ENCODE measurements at places on chromosomes 7 and 10.

- DNase-seq, result no peak
Observed at GRCh38 chr7:21960922-21961321, 15.2 kb upstream of the CDCA7L start.

DNA sequence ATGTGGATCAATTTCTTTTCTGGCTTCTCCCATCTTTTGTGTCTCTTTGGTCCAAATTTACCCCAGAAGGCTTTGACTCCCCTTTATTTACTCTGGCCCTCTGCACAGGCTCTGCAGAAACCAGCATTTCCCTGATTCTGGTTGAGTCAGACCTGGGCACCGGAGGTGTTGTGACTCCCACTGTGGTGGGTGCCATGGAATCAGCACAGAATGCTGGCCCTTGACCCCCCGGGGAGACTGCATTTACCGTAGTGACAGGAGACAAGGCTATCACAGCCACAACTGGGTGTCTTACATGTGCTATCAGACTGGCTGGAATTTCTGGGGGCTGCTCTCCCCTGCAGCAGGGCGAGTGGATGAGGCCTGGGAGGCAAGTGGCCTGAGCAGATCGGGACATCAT lies 37.6 kb downstream of the PLXDC2 start:
- no peak for DNase-seq

DNA sequence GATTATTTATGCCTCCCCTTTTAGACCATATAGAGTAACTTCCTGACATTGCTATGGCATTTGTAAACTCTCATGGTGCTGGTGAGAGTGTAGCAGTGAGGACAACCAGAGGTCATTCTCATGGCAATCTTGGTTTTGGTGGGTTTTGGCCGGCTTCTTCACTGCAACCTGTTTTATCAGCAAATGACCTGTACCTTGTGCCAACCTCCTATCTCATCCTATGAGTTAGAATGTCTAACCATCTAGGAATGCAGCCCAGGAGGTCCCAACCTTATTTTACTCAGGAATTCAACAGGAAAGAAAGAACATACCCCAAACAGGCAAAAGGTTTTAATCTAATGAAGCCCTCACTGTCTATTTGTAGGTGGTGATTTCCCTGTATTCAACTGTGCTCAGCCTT lies 205.4 kb upstream of the YAE1 start:
- DNase-seq, result no peak

DNA sequence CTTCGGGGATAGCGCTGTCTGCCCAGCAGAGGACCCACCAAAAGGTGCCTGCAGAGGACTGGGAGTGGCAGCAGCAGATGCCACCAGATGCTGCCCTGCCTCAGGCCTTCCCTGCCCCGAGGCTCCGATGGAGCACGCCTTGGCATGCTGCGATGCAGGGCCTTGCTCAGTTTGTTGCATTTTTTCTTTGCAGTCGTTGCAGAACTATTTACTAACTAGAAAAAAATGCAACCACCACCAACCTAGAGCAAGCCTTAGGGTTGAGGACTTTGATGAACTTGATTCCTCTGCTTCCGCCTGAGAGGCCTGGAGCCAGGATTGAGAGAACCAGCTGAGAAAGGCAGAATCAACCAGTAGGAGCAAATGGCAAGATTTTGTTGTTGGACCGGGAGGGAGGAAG lies 585.6 kb upstream of the MKI67 start:
- DNase-seq, result no peak

GRCh38 chr10:11073410-11073809 lies 55.7 kb downstream of the CELF2 start:
- DNase-seq, result no peak

DNA sequence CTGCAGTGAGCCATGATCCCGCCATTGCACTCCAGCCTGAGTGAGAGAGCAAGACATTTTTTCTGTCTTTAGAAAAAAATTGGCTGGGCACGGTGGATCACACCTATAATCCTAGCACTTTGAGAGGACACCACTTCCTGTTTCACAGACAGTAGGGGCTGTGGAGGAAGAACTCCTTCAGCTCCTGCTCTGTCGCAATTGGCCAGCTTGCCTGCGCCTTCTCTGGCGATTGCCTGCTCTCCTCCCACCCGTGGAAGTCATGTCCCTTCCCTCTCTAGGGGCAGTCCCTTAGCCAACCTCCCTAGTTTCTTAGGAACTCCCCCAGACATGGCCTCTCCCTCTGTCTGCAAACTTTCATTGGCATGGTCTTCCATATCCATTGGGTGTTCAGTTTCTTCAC lies 8.7 kb downstream of the PDSS1 start:
- no peak for DNase-seq

GRCh38 chr7:17095931-17096330 lies 202.5 kb upstream of the AHR start:
- DNase-seq, result no peak

DNA sequence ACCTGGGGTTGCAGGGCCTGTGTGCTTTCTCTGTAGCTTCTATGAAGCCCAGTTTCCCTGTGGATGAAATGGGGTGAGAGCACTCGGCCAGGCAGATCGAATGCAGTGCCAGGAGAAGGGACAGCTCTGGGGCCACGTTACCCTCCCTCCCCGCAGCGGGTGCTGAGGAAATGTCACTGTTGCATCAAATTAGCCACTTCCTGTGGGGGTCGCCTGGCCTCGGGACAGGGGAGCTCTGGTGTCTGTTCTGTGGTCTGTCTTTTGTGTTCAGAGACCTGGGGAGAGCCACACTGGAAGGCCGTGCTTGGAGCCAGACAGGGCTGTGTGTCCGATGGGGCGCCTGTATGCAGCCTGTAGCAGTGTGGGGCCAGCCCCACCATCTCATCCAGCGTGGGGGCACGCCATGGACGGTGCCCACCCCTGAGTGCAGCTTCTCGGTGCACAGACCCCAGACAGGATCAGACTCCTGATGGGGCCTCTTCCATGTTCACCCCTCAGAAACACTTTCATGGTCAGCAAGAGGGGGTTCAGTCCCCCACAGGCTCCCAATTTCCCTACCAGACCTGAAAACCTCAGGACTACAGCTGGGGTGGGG lies 13.6 kb downstream of the TTYH3 start:
- no peak for DNase-seq

DNA sequence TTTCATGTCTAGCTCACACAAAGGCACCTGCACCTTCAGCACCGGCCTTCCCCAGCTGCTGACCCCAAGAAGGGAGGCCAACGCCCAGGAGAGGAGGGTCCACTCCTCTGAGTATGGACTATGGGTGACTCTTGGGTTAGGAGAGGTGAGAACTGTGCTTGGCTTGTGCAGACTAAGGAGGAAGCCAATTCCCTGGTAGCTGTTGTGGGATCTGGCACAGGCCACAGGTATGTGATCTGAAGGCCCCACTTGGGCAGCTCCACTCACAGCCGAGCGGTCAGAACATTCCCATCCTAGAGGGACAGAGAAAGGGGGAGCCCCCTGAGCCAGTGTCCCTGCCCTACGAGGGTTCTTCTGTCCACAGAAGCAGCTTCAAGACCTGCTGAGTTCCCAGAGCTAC lies 52.8 kb upstream of the FIGNL1 start:
- no peak for DNase-seq

GRCh38 chr10:133441780-133442179 lies 12.0 kb upstream of the SCART1 start:
- DNase-seq, result no peak

DNA sequence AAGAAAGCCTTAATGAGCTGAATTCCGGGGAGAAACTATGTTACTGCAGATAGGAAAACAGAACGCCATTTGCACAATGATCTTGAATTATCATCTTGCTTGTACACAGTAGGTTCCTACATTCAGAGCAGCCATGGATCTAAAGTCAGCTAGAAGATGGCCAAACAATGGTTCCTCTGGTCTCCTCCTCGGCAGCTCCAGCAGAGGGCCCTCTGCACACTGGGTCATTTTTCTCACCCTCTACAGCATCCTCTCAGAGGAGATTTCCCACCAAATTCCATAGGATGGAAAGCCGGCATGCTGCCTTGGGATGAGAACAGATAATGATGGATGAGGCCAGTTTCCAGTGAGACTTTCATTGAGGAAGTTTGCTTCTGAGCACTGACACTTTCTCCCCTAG lies 308.5 kb upstream of the NFE2L3 start:
- DNase-seq, result no peak

DNA sequence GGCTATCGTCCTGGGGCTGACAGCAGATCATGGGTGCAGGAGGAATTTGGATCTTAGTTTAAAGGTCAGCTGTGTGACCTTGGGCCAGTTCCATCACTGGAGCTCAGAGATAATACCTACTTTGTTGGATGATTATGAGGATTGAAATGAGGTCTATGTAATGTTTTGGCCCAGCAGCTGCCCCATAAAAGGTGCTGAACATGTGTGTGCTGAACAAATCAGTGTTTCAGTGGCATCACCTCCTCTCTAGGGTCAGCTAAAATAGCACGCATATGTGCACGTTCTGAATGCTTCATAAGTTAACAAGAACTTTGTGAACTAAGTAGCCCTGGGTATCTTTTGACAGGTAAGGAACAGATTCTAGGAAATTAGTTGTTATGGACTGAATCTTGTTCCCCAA lies 84.8 kb upstream of the LRRC18 start:
- DNase-seq, result no peak

DNA sequence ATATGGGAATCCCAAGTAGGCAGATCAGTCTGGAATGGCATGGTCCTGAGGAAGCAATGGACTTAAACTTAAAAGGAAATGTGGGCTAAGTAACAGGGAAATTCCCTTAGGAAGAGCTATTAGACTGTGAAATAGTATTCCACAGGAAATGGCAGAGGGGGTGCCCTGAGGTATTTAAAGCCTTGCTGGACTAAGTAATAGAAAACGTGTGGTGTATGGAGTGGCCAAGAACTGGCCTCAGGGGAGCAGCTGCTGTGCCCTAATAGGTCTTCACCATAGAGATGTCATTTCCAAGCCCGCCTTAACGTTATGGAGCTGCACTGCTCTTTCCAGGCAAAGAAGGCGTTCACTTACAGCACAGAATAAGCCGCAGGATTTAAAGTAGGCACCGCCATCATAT lies 365.2 kb upstream of the ZMIZ1 start:
- no peak for DNase-seq

GRCh38 chr10:31942892-31943291 lies 14.3 kb upstream of the ARHGAP12 start:
- DNase-seq, result no peak

GRCh38 chr7:151506901-151507382 lies 12.8 kb downstream of the RHEB start:
- peak; percentile 17 for DNase-seq

GRCh38 chr10:113066561-113067312 lies 116.7 kb downstream of the TCF7L2 start:
- DNase-seq, result no peak

GRCh38 chr10:62479523-62479922 lies 105.4 kb downstream of the ZNF365 start:
- DNase-seq, result no peak

GRCh38 chr7:49479936-49480544 lies 293.4 kb upstream of the VWC2 start:
- no peak for DNase-seq

DNA sequence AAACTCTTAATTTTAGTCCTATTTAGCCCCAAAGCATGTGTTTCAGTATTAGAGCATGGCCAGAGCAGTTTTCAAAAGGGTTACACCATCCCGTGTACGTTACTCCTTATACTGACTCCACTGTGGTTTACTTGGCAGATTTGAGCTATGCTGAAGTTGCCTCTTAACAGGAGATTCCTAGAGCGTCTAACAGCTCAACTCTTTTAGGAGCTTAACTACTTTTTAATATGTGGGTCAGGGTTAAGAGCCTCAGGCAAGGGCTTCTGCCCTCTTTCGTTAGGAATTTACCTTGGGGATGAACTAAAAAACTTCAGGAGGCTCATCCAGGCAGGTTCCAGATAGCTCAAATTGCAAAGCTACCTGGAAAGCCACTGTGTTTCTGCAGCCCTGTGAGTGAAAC lies 674.8 kb upstream of the C7orf33 start:
- no peak for DNase-seq

DNA sequence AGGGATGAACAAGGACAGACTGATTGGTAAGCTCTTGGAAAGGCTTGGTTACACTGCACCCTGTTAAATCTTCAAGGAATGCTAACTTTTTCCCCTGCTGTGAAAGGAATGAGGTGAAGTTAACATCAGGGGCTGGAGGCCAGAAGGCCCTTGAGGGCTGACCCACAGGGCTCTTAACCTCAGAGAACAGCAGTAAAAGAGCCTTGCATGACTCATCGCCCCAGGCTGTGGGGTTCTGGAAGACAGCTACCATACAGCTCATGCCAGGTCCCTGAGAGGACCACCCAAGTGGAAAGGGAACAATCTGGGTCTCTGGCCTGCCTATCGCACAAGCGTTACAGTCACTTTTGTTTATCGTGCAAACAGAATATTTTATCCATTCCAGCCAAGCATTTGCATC lies 54.4 kb downstream of the CYP2C9 start:
- no peak for DNase-seq

DNA sequence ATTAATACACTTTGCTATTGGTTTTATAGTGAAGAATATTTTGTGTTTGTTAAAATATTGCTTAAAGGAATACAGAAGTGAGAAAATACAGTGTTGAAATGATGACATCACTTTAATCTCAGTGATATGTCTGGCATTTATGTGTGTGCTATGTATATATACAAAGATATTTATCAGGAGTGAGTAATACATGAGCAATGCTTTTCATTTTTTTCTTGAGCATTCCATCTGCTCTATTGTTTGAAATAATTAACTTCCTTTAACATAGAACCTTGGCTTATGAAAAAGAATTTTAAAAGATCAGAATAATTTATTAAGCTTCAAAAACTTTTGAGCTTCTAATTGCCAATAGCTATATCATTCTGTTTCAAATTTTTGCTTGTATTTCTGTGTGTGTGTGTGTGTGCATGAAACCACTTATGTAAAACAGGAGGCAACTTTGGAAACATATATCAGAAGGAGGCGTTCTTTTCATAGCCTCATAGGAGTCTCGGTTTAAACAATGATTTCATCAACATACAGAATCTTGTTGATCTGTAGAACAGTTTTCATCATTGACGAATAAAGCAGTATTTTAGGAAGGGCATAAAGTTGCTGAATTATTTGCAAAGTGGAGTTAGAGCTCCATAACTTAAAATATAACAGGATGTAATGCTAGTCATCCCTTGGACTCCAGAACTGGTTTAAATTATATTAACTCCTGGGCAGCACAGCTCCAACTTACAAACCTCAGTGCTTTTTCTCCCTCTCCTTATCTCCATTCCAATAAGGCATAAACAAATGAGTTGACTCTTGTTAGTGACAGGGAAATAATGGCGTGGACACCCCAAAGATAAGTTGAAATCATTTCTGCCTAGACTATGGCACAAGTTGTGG lies 228.4 kb upstream of the DGKB start:
- no peak for DNase-seq

DNA sequence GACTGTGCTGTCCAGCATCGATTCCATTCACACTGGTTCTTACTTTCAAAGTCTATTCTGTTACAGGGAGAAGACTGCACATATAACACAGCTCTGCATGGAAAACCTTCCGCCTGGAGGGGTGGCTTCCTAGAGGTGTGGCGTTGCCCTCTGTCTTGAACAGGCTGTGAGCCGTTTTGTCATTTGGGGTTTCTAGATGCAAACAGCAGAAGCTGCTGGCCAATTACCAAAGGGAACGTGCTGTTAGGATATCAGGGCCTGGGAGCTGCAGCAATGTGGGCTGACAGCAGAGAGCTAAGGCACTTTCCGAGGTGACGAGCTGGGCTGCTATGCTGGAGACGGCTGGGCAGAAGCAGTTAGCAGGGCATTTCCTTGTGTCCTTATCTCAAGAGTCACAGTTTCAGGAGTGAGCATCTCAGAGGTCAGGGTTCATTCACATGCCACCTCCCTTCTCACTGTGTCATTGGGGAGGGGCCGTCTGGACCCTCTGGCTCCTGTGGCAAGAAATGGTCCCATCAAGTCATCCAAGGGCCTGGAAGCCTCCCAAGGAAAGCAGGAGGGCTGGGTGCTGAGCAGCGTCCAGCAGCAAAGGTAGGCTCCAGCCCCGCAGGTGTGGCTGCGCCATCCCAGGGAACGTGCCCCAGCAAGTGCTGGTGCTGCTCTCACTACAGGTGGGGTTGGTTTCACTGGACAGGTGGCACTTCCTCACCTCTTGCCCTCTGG lies 106.5 kb downstream of the WDR37 start:
- no peak for DNase-seq
